ENCODE measurements at places on chromosomes 11 and 22.

- DNase-seq = no peak
These were observed 131.2 kb downstream of the BUD13 start for GRCh38 chr11:116641561-116642045.

GRCh38 chr11:102117472-102118113 lies 7.3 kb downstream of the YAP1 start:
- DNase-seq = no peak

GRCh38 chr11:34235591-34236071 lies 122.2 kb downstream of the ABTB2 start:
- DNase-seq = no peak

- no peak for DNase-seq
These were observed 3.4 kb downstream of the LGR4 start for GRCh38 chr11:27468995-27469695.

- no peak for DNase-seq
These were observed 5.1 kb upstream of the SEPTIN5 start for GRCh38 chr22:19709063-19709769.

DNA sequence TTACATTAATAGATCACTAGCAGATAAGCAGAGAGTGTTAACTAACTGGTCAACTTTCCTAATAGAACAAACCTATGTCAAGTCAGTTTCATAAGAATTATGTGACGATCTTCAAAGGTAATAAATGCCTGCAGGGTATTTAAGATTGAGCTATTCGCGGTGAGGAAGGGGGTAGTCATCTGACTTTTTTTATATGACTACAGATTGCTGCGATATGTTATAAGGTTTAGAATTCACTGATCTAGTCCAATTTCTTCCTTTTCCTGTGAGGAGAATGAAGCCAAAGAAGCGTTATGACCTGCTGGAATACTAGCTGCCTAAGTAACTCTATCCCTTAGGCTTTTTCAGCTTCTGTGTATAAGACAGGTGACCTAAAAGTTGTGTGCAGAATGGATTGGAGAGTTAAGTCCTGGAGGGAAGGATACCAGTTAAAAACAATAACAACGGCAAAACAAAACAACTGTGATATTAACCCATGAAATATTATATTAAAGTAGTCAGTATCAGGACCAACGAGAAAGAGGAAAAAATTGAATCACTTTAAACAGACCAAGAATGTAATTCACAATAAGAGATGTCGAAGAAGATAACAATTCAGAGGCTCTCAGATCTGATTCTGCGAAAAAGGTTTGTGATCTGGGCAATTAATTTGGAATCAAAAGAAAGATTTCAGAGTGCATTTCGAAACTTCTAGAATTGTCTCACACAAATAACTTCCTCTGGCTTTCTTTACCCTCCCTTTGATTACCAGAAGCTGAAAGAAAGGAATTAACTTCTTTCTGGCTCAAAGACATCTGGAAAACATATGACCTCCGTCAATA lies 630 bp downstream of the CASP4 start:
- DNase-seq = no peak

DNA sequence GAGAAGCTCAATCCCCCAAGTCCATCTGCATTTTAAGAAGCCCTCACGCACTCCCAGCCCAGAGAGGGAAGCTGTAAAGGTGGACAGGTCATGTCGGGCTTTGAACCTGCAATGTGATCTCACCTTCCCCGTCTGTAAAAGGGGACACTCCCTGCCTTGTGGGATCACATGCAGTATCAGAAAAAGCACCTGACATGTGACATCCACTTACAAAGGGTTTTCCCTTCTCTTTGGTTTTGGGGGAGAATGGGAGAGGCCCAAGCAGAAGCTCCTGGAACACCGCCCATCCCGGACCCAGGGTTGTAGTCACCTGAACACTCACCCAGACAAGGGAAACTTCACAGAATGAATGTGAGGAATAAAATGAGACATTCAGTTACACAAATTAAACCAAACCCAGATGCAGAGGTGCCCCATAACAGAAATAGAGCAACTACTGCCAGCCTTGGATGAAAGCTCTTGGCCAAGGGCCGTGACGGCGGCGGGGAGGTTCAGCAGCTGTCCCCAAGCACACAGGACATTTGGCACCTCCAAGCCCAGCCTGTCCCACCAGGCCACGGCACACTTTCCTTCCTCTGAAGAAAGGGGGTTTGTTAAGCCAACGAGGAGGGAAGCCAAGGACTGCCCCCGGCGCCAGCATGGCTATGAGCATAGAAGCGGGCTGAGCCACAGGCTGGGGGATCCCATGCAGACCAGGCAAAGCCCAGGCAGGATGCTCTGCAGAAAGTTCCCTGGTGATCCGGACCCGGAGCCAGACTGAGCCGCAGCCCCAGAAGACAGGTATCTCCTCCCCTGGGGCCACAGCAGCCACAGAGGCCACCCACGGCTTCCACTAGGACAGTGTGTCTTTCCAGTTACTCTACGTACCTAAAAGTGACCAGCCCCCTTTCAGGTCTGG lies 3.8 kb downstream of the BID start:
- DNase-seq = no peak

DNA sequence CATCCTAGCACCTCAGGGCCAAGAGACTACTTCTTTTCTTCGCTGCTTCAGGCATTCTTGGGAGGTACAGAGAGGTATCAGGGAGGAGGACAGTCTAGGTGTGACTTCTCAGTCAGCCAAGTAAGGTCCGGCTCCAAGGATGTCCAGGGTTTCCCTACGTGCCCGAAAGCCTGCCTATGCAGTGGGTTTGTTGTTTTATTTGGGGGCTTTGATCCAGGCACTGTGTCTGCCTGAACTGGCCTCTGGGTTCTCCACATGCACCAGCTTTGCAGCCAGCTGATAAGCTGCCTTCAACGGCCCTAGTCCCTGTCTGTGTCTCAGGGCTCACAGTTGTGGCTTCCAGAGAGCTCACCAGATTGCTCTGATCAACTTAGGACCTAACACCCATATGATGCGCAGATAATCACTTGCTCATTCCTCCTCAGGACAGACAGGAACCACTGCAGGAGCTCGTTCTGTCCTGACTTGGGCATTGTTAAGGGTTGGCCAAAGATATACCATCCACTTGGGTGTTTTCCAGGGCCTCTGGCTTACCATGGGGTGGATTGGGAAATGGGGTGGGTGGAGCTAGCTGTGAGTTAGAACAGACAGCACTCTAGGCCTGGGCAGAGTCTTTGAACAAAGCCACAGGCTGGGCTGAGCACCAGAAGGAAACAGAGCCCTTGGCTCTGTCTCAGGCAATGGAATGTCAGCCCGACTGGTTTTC lies 45.5 kb upstream of the CRYBB3 start:
- no peak for DNase-seq

- no peak for DNase-seq
These were observed 53.6 kb downstream of the PTPRJ start for GRCh38 chr11:48033918-48034341.

DNA sequence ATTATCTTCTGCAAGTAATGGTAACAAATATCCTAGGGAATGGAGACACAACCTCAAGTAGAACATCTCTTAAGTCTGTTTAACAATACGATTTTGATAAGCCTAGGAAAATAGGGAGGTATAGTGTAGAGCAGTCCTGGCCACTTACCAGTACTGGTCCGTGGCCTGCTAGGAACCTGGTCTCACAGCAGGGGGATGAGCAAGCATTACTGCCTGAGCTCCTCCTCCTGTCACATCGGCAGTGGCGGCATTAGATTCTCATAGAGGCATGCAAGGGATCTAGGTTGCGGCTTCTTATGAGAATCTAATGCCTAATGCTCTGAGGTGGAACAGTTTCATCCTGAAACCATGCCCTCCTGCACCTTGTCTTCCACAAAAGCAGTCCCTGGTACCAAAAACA lies 4.4 kb downstream of the OR51V1 start:
- DNase-seq = no peak

DNA sequence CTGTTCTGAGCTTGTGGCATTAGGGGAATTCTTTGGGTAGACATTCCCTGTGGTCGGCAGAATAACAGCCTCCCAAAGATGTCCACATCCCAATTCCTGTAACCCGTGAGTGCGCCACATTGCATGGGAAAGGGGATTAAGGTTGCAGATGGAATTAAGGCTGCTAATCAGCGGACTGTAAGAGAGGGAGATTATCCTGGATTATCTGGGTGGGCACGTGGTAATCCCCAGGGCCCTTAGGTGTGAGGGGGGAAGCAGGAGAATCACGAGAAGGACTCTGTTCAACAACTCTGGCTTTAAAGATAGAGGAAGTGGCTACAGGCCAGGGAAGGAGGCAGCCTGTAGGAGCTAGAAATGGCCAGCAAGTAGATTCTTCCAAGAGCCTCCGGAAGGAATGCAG lies 16.0 kb downstream of the CACNG2 start:
- DNase-seq = no peak

- no peak for DNase-seq
These were observed 96.2 kb upstream of the SYT13 start for GRCh38 chr11:45382133-45382878.

DNA sequence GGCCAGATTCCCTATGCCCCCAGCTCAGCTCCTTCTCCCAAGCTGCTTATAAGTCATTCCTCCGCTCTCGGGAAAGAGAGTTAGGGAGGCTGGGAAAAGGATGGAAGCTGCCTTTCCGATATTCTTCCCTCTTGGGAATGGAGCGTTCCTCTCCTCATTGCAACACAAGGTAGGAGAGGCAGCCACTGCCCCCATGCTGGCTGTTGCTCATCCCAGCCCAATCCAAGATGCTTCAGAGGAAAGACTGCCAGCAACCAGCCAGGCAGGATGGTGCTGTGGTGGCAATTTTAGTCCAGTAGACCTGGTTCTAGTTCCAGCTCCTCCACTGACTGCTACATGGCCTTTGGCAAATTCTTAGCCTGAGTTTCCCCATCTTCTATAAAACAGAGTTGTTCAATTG lies 13.7 kb upstream of the C11orf96 start:
- DNase-seq = no peak

- DNase-seq = no peak
These were observed 41.1 kb downstream of the DIXDC1 start for GRCh38 chr11:111978028-111978771.

GRCh38 chr22:29129808-29130140 lies 56.9 kb downstream of the KREMEN1 start:
- no peak for DNase-seq

- DNase-seq = no peak
These were observed 119.2 kb downstream of the FEZ1 start for GRCh38 chr11:125376856-125377255.

DNA sequence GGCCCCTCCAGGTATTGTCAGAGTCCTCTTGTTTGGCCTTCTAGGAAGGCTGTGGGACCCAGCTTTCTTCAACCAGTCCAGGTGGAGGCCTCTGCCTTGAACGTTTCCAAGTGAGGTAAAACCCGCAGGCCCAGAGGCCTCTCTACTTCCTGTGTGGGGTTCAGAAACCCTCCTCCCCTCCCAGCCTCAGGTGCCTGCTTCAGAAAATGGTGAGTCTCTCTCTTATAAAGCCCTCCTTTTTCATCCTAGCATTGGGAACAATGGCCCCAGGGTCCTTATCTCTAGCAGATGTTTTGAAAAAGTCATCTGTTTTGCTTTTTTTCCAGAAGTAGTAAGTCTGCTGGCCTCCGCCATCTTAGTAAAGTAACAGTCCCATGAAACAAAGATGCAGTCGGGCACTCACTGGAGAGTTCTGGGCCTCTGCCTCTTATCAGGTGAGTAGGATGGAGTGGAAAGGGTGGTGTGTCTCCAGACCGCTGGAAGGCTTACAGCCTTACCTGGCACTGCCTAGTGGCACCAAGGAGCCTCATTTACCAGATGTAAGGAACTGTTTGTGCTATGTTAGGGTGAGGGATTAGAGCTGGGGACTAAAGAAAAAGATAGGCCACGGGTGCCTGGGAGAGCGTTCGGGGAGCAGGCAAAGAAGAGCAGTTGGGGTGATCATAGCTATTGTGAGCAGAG lies at the start of gene CD3E:
Gene CD3E, plus strand, starts transcription at position 163 of the 681 bp plus-strand sequence. Its CDS starts 223 bp downstream, at position 386.
- DNase-seq = peak; percentile 50

DNA sequence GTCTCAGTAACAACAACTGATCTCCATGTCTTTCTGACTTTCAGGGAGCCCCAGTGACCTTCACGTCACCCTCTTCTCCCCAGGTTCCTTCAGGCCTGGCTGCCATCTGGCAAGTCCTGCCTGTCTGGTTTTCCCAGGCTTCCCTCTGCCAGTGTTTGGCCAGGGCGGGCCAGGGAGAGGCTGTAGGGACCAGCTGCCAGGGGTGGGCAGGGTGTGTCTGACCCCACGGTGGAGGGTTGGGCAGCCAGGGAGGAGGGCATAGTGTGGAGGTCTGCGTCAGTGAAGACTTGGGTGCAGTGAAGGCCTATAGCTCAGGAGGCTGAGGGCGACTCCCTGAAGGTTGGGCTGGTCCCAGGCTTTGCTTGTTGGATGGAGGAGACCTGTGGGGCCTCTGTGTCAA lies 11.9 kb upstream of the MRGPRX2 start:
- no peak for DNase-seq

- DNase-seq = peak; percentile 7
These were observed 40.1 kb upstream of the CLMP start for GRCh38 chr11:123235117-123235655.

- DNase-seq = no peak
These were observed 117.8 kb downstream of the CCDC81 start for GRCh38 chr11:86492370-86493010.

DNA sequence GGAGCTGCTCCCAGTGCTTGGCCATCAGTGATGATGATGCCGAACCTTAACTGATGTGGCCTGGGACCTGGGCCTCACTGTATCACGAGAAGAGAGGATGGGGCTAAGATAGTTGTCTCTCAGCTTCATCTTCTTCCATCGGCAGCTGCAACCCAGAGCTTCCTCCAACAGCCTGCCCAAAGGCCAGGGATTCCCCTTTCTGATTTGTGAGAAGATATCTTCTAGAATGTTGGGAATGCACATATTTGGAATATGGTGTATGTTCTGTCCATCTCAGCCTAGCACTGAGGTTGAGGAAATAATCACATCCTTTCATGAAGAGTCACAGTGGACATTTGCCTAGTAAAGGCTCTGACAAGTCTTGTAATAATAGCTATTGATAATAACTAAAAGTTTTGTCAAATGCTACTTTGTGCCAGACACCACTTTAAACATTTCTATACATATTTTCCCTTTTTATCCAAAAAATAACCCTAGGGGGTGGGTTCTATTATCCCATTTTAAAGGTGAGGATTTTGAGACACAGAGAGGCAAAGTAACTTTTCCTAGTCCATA lies 73.1 kb downstream of the COMMD9 start:
- no peak for DNase-seq

DNA sequence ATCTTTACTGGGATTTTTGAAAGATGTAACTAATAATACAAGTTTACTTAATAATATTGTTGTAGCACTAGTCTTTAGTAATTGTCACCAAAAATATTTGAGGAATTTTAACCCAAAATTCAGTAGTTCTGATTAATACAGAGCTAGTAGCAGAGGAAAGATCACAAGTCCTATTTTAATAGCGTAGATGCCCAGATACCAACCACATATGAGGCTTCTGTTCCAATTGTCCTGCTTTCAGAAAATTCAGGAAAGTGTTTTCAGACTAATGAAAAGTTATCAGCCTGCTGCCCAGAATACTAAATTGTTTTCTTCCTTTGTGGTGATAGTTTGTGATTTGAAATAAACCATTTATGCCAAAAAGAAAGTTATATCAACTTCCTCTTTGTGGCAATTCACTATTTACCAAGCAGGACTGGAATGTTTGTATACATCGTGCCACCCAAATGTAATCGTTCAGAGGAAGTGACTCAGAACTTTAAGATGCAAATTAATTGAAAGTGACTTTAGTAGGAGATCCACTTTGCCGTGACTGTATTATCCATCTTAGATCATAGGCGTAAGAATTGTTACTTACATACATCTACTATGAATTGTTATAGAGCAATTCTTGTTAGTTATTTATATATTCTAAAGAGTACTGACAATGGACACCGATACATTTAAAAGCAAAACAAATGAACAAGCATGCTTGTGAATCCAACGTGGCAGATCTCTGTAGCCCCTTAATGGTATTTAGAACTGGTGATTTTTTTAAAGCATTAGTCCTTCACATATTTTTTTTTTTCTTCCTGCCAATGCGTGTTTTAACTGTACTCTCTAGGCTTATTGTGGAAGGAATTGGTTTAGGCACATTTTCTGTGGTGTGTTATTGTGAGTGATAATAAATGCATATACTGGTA lies 231.0 kb downstream of the DDX10 start:
- DNase-seq = no peak

All from stimulated activated CD8-positive, alpha-beta memory T cell treated with anti-CD3 and anti-CD28 coated beads, Interleukin-12 subunit alpha, Interleukin-12 subunit beta, amount 100 ng/mL, for 1 hour (primary cell).